Stimulated activated CD8-positive, alpha-beta memory T cell treated with anti-CD3 and anti-CD28 coated beads, Interleukin-4, amount 100 ng/mL, for 24 hours (primary cell): ENCODE measurements at places on chromosomes 2 and 18.

- no peak for DNase-seq
Measured at GRCh38 chr2:68709421-68709911, 25.1 kb upstream of the ARHGAP25 start.

GRCh38 chr2:58731488-58731869 is 490.4 kb upstream of the FANCL start:
- DNase-seq = no peak

DNA sequence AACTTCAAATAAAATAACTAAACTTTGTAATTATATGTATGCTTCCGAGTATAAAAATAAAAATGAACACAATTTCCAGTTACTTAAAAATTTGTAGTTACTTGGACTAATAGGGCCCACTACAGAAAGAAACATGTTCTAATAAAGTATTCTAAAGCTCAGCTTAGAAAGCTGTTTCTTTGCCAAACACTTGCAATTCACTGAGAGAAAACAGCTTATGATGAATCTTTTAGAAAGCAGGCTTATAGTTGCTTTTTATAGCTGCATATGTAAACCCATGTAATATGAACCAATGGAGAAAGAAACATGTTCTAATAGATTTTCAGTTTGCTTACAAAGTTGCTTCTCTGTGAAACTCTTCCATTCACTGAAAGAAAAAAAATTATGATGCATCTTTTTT is 766.0 kb downstream of the LRP1B start:
- DNase-seq = no peak

- no peak for DNase-seq
Measured at GRCh38 chr2:43634604-43635306, 2.3 kb upstream of the PLEKHH2 start.

- no peak for DNase-seq
Measured at GRCh38 chr2:101962309-101962708, 29.5 kb upstream of the IL1R2 start.

GRCh38 chr18:36711813-36712444 is 116.9 kb downstream of the TPGS2 start:
- no peak for DNase-seq
